Gastroesophageal sphincter (tissue), 4 donors: ENCODE measurements at places on chromosomes 5 and 9. TPM values are rescaled to one million over a fixed set of nuclear protein-coding genes. Genes with fewer than 3 reads are reported as not detected.

IFNK gene
- not detected for total RNA-seq

C5orf24 gene
- 47.3 TPM for total RNA-seq

PCDHA9 gene
- 0.13 TPM for total RNA-seq

INSL4 gene
- not detected for total RNA-seq

GADD45G gene
- 85.6 TPM for total RNA-seq

GRCh38 chr9:19208653-19209052 is 21.8 kb upstream of the DENND4C start:
- no peak for ATAC-seq

GRCh38 chr5:169258372-169259000 is 42.5 kb downstream of the SLIT3 start:
- ATAC-seq, result no peak

DNA sequence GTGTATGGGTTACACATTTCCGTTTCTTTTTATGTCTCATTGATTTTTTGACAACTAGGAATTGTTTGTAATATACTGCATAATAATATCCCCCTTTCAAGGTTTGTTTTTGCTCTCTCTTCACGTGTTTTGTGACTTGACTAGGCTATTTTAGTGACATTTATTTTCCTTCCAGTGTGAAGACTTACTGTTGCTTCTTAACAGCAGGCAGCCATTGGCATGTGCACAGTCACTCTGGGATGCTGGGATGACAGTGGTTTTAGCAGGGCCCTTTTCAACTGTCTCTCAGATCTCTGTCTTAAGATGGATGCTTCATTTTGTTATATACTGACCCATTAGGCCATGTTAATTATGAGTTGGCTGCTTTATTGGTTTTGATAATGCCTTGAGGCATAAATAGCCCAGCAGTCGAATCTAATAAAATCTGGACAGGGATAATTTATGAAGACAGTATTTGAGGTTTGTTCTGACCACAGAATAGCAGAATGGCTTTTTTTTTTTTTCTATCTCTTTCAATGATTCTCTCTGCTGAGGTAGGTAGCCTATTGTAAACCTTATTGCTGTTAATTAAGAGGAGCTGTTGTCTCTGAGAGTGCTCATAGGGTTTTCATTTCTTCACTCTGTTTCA is 536.0 kb downstream of the GABRG2 start:
- no peak for ATAC-seq

DNA sequence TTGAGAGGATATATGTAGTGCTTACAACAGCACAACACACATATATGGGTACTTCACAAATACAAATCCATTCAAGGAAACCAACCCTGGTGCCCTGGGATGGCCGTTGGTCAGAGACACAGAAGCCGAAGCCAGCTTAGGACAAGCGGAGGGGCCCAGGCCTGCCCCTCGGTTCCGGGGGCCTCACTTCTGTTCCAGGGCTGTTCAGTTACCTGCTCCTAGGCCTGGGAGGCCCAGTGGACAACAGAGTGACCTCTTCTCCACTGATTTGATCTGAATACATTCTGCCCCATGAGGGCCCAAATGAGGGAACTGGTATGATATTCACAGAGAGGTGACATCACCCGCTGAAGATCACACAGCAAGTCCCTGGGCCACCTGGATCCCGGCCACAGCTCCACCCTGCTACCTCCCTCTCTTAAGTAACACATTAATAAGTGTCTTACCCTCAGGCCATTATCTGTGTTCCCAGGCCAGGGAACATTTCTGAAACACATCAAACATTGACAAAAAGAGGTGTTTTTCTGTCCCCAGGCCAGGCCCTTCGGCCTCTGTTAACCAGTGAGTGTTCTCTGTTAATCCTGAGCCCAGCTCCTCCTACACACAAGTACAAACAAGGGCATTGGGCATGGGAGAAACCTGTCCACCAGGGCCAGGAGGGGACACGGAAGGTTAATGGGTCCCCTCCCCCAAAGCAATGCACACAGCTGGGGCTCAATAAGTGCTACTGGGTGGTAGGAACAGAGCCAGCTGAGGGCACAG is 4.5 kb upstream of the GRHPR start:
- no peak for ATAC-seq

- ATAC-seq, result no peak
Observed at GRCh38 chr5:167442922-167443321, 848.5 kb upstream of the WWC1 start.

GRCh38 chr5:63686938-63687337 is 275.3 kb downstream of the HTR1A start:
- ATAC-seq, result no peak

- no peak for ATAC-seq
Observed at GRCh38 chr5:131378721-131379541, 115.1 kb downstream of the CDC42SE2 start.

GRCh38 chr9:106500171-106500570 is 362.8 kb upstream of the ZNF462 start:
- ATAC-seq, result no peak
